Hindlimb muscle (tissue), 1 donor: ENCODE measurements at places on chromosomes 11 and 22.

- no peak for DNase-seq
These were observed 71.5 kb downstream of the LINC01488 start for GRCh38 chr11:69552951-69553350.

- no peak for DNase-seq
These were observed 116.3 kb downstream of the STK33 start for GRCh38 chr11:8477680-8478079.

DNA sequence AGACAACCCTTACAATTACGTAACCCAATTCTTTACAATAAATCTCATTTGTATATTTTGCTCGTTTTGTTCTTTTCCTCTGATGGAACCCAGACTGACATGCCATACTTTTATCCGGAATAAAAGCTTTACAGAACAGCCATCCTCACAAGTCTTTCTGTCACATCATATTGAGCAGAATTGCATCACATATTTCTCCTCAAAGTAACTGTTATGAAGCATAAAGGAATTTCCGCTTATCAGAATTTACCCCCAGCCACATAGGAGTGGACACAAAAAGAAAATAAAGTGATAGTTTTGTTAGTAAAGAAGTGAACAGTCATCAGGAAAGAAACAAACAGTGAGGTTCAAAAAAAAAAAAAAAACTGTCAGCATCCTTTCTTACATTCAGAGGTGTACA, 539.5 kb upstream of the LUZP2 start:
- DNase-seq, result no peak

- DNase-seq, result no peak
These were observed 17.8 kb downstream of the TSPAN4 start for GRCh38 chr11:860234-861104.

- no peak for DNase-seq
These were observed 8.9 kb upstream of the RAB3IL1 start for GRCh38 chr11:61926235-61926634.

DNA sequence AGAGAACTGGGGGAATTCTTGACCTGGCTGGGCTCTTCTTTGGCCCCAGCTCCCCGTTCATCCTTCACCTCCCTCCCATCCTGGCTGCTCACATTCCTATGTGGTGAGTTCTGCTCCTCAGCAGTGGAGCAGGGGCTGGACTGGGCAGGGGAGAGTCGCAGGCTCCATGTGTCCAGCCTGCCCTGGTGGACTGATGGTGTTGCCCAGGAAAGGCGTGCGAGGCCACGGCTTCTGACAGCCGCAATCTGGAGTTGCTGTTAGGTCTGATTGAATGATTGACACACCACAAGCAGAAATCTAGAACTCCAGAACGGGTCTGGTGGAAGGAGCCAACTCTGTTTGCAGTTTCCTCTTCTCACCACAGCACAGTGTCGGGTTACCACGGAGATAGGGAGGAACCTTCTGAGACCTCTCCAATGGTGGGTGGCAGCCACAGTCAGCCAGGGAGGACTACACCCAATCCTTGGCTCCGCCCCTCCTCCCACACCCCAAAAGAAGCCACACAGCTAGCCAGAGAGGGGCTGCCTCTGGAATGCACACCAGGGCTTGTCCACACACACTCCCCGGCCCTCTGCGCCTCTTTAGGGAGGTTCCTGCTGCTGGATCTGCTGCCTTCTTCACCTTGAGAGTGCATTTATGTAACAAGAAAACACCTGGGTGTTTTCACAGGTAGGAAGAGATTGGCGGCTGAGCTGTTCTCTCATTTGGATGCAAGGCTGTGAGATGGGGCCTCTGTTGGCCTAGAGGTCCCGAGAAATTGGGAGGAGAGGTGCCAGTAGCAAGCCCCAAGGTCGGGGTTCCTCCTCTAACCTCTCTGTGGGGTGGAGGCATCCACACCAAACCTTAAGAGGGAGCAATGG, 56.4 kb upstream of the CD44 start:
- DNase-seq, result peak; percentile 58

DNA sequence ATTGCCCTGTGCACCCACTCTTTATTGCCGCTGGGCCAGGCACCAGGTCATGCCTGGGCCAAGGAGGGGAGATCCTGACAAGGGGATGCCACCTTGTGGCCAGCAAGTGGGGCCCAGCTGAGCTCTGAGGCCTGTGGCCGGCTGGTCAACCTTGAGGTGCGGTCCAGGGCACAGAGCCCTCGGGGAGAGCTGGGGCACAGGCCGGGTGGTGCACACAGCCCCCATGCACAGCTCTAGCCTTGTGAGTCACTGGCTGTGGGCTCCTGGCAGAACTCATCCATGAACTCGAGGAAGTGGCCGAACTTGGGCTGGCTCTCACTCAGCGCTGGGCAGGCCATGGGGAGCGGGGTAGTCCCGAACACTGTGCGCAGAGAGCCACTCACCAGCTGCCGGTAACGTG, 94.3 kb downstream of the RNF169 start:
- DNase-seq, result no peak

GRCh38 chr22:28247667-28248363, 328.8 kb upstream of the PITPNB start:
- DNase-seq, result no peak
